ENCODE measurements at places on chromosomes 11 and 22.

GRCh38 chr11:74138021-74138420 is 32.8 kb downstream of the C2CD3 start:
- no peak for DNase-seq

GRCh38 chr11:32092581-32093170 is 1.8 kb downstream of the RCN1 start:
- DNase-seq = no peak

GRCh38 chr22:24432059-24432853 is 4.9 kb downstream of the ADORA2A start:
- peak; percentile 49 for DNase-seq

DNA sequence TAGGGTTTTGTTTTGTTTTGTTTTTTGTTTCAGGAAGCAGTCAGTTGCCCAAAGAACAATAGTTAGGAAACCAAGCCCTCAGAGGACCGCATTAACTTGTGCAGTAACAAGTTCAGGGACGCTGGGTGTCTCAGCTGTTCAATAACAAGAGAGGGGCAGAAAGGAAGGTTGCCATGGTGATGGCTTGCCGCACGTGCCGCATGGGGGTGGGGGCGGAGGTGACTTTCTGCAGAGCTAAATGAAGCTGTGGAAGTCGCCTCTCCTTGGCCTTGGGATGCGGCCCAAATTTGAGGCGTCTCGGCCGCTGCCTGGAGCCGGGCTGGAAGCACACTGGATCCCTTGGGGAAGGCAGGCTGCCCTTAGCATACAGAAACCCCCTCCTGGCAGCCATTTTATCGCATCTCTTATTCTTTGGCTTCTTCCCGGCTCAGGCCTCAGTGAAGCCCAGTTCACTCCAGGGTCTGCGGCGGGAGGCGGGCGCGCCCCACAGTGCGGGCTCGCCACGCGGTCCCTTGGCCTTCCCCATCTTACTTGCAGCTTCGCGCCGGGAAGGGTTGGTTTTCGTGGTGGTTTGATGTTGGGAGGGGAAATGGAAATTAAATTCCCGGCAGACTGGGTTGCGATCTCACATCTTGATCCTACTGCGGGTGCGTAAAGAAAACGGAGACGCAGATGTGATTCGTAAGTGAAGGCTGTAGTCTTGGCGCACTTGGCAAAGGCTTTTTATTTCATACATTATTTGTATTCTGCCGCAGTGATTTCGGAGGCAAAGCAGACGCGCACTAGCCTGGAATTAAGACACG is 94.3 kb downstream of the SLC17A6 start:
- DNase-seq = peak; percentile 4

GRCh38 chr22:30270832-30271231 is 4.2 kb upstream of the OSM start:
- no peak for DNase-seq

GRCh38 chr22:49535527-49536125 is 292.0 kb downstream of the BRD1 start:
- DNase-seq = no peak

DNA sequence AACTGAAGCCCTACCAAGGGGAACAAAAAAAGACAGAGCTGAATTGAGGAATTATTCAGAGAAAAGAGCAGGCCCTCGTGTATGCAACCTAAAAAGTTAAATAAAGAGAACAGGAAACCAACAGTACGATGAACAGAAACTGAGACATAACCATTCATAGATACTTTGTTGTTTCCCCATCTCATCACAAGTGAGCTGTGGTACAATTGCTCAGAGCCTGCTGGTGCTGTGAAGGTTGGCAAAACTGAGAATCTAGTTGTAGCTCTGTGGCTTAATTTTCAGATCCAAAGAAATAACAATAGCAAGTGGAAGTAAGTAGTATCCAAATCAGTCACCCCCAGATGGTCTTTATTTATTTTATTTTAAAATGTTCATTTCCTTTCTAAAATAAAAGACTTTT is 37.7 kb upstream of the BLID start:
- DNase-seq = no peak

DNA sequence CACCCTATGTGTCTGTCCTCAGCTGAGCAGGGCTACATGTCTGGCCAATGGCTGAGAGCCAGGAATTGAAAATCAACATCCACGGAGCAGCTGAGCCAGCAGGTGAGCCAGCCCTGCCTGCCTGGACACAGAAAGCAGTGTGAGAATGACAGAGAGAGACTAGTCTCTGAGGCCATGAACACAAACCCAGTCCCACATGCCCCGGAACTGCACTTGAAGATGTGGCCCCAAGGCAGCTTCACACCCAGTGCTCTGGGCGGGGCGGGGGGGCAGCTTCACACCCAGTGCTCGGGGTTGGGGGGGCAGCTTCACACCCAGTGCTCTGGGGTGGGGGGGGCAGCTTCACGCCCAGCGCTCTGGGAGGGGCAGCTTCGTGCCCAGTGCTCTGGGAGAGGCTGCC is 37.6 kb downstream of the TRMU start:
- DNase-seq = no peak

- no peak for DNase-seq
These were observed 1.7 kb upstream of the WEE1 start for GRCh38 chr11:9571763-9572115.

GRCh38 chr22:47556473-47556872 is 794.0 kb downstream of the TBC1D22A start:
- no peak for DNase-seq

- DNase-seq = no peak
These were observed 39.8 kb downstream of the RTN4R start for GRCh38 chr22:20228055-20228938.

DNA sequence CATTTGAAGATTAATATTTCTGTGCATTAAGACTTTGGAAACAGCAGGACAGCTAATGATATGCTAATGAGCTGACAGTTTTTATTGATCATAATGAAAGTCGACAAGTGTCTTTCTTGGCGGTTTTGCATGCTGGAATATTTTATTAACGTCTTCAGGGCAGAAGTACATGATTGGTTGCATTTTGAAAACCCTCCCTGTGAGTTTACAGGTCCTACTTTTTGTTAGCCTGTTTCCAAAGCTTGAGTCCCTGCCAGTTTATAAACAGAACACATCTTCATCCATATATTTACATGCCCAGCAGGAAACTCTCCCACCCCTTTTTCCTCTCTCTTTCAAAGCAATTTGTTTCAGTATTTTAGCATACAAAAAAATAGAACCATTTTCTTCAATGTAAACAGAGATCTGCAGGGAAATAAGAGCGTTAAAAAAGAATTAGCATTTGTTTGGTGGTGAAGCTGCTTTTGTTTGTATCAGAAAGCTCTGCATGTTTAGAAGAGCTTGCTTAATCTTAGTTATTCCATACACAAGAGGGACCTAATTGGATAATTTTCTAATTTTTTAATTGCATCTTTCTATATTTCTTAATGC is 243.6 kb downstream of the NELL1 start:
- no peak for DNase-seq

DNA sequence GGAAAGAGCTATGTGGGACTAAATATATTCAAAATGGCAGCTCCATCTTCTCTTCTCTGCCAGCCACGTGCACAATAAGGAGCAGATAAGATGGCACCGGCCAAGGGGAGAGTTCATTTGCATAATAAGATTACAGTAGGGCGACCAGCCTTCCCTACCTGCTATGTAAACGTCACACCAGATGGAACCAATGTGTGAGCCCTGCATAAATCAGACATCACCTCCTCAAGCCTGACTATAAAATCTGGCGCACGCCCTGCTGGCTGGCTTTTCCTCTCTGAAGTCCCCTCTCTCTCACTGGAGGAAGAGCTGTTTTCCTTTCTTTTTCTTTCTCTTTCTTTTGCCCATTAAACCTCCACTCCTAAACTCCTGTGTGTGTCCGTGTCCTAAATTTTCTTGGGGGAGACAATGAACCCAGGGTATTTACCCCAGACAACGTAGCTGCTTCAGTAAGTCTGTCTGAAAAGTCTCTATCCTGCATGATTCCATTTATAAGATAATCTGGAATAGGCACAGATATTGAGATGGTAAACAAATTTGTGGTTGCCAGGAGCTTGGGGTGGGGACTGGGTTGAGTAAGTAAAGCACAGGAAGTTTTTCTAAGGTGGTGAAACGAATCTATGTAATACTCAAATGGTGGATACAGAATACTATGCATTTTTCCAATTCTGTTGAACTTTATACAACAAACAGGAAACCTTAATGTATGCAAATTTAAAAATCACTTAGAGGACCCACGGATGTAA is 670.0 kb upstream of the KIRREL3 start:
- no peak for DNase-seq

DNA sequence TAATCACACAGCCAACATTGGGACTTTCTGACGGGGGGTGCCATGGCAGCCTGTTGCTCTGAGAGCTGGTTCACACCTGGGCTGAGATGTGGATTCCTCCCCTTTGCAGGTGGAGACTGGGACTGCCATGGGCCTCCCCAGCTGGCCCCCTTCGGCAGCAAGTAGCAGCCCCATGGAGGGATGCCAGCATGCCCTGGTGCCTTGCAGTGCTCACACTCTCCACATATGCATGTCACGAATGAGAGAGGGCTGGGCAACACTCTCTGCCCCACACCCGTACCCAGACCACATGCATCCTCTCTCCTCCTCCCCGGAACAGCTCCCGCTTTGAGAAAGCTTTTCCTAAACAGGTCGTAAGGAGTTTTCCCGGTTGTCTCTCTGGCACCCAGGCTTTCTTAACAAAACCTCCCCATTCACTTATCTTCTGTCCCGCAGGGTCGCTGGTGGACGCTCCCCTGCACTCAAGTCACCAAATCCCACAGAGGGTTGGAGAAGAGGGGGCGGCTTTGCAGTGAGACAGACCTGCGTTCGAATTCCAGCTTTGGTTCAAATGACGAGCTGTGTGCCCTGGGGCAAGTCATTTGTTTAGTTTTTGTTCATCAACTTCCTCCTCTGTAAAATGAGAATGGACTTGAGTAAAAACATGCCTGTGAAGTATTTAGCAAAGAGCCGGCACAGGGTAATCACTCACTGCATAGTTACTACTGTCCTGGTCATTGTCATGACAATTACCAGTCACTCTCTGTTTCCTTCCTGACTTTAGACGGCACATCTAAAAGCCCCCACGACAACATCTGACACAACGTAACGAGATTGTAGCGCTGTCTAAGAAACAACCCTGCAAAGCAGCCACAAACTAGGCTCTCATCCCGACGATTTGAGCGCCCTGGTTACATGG is 231.3 kb upstream of the B3GAT1 start:
- no peak for DNase-seq

- peak; percentile 71 for DNase-seq
These were observed 29.6 kb downstream of the EHF start for GRCh38 chr11:34650528-34650927.

DNA sequence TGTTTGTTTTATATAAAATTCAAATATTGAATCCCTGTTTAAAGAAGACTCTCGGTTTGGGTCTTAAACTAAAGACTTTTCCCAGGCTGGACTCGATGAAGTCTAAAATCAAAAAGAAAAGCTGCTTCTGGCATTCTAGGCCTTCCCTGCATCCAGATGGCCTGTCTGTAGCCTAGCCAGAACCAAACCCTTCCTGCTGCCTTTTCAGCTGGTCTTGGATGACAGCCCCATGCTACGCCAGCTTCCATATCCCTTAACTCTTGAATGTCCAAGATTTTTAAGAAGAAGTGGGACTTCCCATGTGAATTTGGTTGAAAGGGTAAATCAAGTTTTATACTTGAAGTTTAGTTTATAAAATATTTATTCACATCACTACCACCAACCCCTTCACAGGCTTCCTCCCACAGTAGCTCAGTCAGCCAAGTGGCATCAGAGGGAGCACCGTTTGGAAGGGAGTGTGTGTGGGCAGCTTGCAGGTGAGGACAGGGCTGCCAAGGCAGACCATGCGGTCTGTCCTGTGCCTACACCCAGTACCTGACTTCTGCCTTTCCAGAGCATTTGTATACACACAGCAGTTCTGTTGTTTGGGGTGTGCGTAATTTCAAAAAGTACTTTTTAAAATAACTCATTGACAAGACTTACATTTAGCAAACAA is 18.2 kb upstream of the PSMA1 start:
- no peak for DNase-seq

- no peak for DNase-seq
These were observed 12.7 kb upstream of the LARGE1 start for GRCh38 chr22:33932997-33933396.

DNA sequence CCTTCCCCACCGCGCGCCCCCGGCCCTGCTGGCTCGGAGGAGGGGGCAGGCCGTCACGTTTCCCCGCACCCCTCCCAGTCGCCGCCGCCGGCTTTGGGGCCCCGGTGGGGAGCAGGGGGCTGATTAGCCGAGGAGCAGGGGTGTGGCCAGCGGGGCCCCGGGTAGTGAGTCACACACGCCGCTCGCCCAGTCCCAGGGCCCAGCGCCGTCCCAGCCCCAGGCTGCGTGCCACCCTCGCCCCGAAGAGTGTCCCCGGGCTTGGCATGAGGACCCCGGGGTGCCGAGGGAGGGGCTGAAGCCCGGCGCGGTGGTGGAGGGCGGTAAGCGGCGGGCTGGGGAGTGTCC is 34.4 kb downstream of the PRDM11 start:
- DNase-seq = peak; percentile 47

DNA sequence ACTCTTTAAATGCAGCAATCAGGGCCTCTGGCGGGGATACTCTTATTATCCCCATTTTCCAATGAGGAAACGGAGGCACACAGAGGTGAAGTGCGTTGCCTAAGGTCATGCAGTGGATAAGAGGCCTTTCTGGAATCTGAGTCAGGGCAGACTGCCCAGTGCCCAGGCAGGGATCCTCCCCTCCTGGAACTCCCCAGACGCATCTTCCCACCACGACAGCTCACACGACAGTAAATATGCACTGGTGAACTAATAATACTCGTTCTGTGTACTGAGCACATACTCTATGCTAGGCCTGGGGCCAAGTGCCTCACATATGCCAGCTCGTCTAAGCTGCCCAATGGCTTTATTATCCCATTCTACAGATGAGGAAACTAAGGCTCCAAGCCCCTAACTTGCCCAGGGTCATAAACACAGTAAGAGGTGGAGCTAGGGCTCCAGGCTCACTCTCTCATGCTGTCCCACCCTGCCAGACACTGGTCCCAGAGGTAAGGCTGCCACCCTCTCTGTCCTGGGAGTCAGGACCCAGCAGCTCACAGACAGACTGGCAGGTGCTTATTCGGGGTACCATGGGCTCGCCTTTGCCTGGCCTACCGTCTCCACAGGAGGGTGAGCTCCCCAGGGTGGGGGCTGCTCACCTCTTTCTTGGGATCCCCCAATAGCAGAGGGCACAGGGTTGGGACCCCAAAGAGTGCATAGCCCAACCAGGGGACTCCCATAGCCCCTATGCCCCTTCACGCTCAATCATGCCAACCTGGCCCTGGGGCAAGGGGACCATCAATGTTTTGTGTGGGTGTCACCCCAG is 2.3 kb downstream of the IL2RB start:
- no peak for DNase-seq

DNA sequence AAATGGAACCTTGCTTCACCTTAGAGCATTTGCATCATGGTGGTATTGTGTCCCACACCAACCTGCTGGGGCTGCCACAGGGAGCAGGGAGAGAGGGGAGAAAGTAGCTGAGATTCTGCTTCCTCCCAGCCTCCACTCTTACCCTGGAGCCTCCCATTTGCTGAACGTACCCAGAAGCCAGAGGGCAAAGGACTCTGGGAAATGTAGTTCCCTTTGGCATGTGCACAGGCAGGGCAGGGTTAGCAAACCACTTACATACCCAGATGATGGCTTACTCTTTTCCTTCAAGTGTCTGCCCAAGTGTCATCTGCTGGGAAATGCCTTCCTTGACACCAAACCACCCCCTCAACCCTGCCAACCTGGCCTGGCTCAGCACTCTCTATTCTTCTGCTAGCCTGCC is 16.9 kb downstream of the SMIM38 start:
- DNase-seq = no peak
